ENCODE measurements at places on chromosomes 3 and 15. TPM values are rescaled to one million over a fixed set of nuclear protein-coding genes. Genes with fewer than 3 reads are reported as not detected.

DNA sequence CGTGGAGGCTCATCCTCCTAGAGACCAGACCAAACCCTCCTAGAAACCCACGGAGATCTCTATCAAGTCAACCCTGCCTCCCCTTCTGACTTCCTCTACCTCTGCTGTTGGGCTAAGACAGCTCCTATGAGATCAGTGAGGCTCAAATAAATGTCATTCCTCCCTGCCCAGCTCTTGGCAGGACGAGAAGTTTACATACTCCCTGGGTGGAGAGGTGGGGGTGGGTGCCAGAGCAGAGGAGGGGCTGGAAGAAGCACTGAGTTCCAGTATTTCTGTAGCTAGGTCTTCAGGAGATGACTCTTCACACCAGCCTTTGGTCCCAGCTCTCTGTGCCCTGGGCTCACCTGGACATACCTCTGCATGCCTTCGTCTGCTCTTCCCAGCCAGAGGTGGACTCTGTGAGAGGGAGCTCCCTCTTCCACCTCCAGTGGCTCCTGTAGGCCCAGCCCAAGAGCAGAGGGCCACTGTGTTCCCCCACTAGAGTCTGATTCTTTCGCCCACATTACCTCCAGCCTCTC lies 42.4 kb upstream of the TLE3 start:
- no peak for DNase-seq

DNA sequence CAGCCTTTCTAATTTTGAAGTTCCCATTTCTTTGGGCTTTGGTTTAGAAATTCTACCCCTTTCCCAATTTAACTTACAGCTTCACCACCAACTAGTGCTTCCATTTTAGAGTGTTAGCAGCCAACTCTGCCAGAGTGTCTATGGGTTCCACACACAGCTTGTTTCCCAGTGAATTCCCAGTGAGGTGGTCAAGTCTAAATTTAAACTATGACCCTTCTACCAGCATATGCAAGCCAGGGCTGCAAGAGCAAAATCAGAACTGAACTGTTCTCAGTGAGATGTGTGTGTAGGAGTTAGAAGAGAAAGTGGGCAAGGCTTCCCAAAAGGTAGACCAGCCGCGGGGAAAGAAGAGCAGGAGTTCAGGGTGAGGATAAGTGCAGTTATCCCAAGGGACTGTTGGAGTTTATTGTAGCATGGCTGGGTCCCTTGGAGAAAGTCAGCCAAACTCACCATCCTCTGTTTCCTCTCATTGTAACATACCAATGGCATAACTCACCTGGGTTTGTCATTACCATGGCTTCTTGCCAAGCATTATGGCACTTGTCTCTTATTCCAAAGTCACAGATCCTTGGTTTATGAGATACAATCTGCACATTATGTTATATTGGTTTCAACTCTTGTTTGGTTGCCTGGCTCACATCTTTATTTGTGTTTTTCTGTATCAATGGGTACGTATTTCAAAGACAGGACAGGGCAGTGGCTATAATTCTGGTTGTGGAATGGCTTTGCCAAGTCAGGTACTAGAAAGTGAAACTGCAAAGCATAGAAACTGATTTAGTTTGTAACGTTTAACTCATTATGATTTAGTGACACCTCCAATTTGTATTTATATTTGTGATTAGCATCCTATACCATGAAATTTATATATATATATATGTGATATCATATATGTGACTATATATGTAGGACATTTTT lies 130.2 kb upstream of the UMPS start:
- peak; percentile 2 for DNase-seq

- DNase-seq: no peak
These were observed 86.2 kb upstream of the CMSS1 start for GRCh38 chr3:99731499-99731898.

GRCh38 chr15:29631076-29632070 lies 190.9 kb downstream of the TJP1 start:
- DNase-seq: peak; percentile 29

DNA sequence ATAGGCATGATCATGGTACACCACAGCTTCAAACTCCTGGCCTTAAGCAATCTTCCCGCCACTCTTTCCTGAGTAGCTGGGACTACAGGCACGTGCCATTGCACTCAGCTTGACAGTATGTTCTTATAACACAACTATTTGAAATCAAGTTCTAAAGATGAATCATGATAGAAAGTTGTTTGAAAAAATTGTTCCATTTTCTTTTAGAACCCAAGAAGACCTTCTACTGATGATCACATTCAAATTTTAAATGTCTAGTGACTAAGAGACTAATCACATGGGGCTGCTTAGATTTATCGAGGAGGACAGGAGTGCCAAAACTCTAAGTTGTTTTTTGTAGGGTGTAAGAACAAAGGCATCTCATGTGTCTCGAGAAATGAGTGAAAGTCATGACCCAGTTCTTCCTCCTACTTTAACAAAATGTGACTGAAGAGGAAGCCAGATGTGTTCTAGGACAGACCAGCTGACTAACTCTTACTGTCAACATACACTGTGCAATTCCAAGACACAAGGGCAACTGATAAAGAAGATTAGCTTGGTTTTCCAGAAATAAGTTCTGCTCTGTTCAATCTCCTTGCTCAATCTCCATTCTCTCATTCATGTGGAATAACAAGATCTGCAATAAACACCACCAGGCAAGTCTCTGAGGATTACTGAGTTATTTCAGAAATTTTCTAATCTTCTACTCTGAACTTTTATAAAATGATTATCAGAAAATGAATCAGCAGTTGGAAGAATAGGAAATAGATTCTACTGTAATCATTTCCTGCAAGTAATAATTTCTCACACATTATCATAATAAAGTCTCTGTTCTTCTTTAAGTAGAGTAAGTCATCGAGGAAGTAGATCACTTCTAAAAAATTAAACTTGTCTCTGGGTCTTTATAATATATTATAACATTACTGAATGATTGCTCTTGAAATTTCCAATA lies 122.6 kb upstream of the CCNL1 start:
- peak; percentile 95 for DNase-seq

DNA sequence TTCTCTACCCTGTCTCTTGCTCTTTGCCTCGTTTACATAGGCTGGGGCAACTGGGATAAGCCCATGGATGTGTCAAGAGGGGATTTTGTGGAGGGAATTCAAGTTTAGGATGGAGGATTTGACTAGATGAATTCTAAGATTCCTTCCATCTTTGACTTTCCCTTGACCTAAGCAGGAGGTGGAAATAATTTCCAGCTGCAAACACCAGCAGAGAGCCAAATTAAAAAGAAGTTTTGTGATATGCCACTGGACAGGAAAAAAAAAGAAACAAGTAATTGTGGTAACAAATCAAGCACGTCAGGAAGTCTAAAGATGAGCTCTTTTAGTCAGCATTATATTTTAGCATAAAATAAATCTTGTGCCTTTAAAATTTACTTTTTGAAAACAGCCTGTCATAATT lies 49.8 kb downstream of the KCNMB2 start:
- DNase-seq: no peak

- no peak for DNase-seq
These were observed 108.1 kb downstream of the RSRC1 start for GRCh38 chr3:158217992-158218391.

DNA sequence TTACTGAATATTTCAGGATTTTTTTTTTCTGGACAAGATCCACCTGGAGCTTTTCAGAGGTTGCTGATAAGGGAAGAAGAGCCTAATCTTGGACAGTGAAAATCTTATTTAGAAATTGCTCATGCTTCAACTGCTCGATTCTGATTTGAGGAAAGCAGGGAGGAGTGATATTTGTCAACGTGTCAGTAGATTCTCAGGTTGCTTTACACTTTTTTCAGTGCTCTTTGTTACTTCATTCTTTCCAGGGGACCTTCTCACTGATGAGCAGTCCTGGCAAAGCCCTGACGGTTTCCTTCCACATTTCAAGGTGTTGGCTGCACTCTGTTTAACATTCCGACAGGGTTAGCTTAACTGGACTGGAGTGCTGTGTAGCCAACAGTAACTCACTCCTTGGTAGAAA lies 24.1 kb upstream of the RARB start:
- no peak for DNase-seq

- no peak for DNase-seq
These were observed 58.4 kb downstream of the MESD start for GRCh38 chr15:80931191-80931590.

Gene A4GNT
- not detected for total RNA-seq

Gene FBXW12
- not detected for total RNA-seq

Gene OR5K2
- total RNA-seq: not detected

Gene ACP3
- 0.80 TPM for total RNA-seq

Gene CCRL2
- total RNA-seq: 5.3 TPM
